Osteoblast (primary cell): ENCODE measurements at places on chromosomes 4 and X. TPM values are rescaled to one million over a fixed set of nuclear protein-coding genes. Genes with fewer than 3 reads are reported as not detected.

DNA sequence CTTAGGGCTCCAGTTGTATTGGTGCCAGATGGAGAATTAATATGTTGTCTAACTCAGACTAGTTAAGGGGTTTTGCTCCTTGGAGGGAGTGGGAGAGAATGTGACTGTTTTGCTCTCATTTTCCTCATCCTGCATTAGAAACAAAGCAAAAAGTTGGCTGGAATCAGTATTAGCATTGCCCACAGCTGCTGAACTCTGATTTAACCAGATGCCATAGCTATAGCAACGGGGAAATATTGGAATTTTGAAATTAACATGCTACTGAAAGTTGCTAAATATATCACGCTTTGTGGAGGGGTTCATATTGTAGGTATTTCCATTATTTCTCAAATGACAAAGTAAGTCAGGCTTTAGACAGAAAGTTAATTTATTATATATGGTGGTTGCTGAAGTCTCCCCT lies 66.7 kb upstream of the EOLA2 start:
- H3K27ac ChIP-seq: no peak overlapping the region
- no peaks in the 10 kb centered on the region for H3K36me3 ChIP-seq
- no peak overlapping the region for H3K4me3 ChIP-seq
- no peaks in the 10 kb centered on the region for H3K4me1 ChIP-seq
- DNase-seq: no peak
- H3K27me3 ChIP-seq: no peaks in the 10 kb centered on the region

GRCh38 chr4:166312166-166312565 lies 439.1 kb downstream of the TLL1 start:
- no peaks in the 10 kb centered on the region for H3K27me3 ChIP-seq
- H3K27ac ChIP-seq: no peak overlapping the region
- H3K4me1 ChIP-seq: no peaks in the 10 kb centered on the region

GRCh38 chr4:173264684-173265185 lies 69.4 kb downstream of the HMGB2 start:
- no peaks in the 10 kb centered on the region for H3K27me3 ChIP-seq
- H3K4me3 ChIP-seq: no peak overlapping the region
- no peak for DNase-seq
- no peaks in the 10 kb centered on the region for H3K36me3 ChIP-seq
- H3K27ac ChIP-seq: no peak overlapping the region

- H3K4me1 ChIP-seq: no peaks in the 10 kb centered on the region
- no peak for DNase-seq
- no peak overlapping the region for H3K4me3 ChIP-seq
- H3K36me3 ChIP-seq: no peaks in the 10 kb centered on the region
- H3K27ac ChIP-seq: no peak overlapping the region
- no peaks in the 10 kb centered on the region for H3K27me3 ChIP-seq
Observed at GRCh38 chr4:130068072-130068471, 972.1 kb downstream of the C4orf33 start.

DNA sequence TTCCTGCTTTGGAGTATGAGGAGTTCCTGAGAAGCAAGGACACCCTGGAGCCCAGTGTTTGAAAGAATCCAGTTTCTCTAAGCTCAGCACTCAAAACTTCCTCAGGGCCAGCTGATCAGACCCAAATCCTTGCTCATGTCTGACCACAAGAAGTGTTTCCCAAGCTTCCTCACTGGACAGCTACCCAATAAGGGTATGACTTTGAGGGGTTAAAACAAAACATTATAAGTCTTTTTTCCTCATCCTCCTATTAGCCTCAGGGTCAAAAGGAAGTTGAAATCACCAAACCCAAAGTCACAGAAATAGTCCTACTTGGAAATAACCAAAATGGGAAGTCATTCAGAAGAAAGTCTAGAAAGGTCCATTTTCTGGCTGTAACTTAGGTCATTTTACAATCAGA lies 13.7 kb downstream of the ZBTB33 start:
- H3K27me3 ChIP-seq: no peaks in the 10 kb centered on the region
- no peak overlapping the region for H3K4me3 ChIP-seq
- H3K27ac ChIP-seq: no peak overlapping the region

GRCh38 chr4:77994194-77994721 lies 62.9 kb upstream of the FRAS1 start:
- H3K4me3 ChIP-seq: no peak overlapping the region
- H3K27me3 ChIP-seq: peaks cover 2% of the 10 kb centered on the region
- peak; percentile 48 for DNase-seq
- H3K4me1 ChIP-seq: peaks cover 2% of the 10 kb centered on the region

GRCh38 chr4:33482773-33483172 lies 2761.5 kb downstream of the ARAP2 start:
- H3K4me1 ChIP-seq: no peaks in the 10 kb centered on the region
- H3K27me3 ChIP-seq: no peaks in the 10 kb centered on the region
- H3K36me3 ChIP-seq: no peaks in the 10 kb centered on the region

- no peak overlapping the region for H3K27ac ChIP-seq
- DNase-seq: no peak
- H3K27me3 ChIP-seq: peaks cover 58% of the 10 kb centered on the region
- no peaks in the 10 kb centered on the region for H3K4me1 ChIP-seq
Observed at GRCh38 chr4:76055016-76055415, 19.1 kb upstream of the CXCL11 start.

HSFX2 gene
- total RNA-seq: 0.36 TPM in 1 of 2 replicates, not detected in the other

GRCh38 chr4:109290918-109291317 lies 11.5 kb downstream of the COL25A1 start:
- H3K27me3 ChIP-seq: no peaks in the 10 kb centered on the region
- no peak overlapping the region for H3K4me3 ChIP-seq
- H3K4me1 ChIP-seq: no peaks in the 10 kb centered on the region
- no peaks in the 10 kb centered on the region for H3K36me3 ChIP-seq

- no peak overlapping the region for H3K4me3 ChIP-seq
- H3K27ac ChIP-seq: no peak overlapping the region
- H3K27me3 ChIP-seq: no peaks in the 10 kb centered on the region
- no peak for DNase-seq
Observed at GRCh38 chr4:148283665-148284064, 158.5 kb downstream of the NR3C2 start.

GRCh38 chrX:96211953-96212352 lies 472.7 kb upstream of the DIAPH2 start:
- H3K4me3 ChIP-seq: no peak overlapping the region
- no peaks in the 10 kb centered on the region for H3K27me3 ChIP-seq
- no peak overlapping the region for H3K27ac ChIP-seq
- H3K4me1 ChIP-seq: no peaks in the 10 kb centered on the region

SYAP1 gene
- 25.7 and 43.9 TPM in 2 replicates for total RNA-seq

NEUROG2 gene
- not detected in 2 replicates for total RNA-seq

NEIL3 gene
- total RNA-seq: 5.4 and 7.4 TPM in 2 replicates

GRCh38 chrX:153970357-153971123 lies 1.1 kb downstream of the HCFC1 start:
- peak overlapping the region; percentile 99 for H3K27ac ChIP-seq
- peak overlapping the region; percentile 99 for H3K4me3 ChIP-seq
- peaks cover 3% of the 10 kb centered on the region for H3K36me3 ChIP-seq

- H3K36me3 ChIP-seq: no peaks in the 10 kb centered on the region
- DNase-seq: no peak
- no peaks in the 10 kb centered on the region for H3K4me1 ChIP-seq
- H3K27me3 ChIP-seq: no peaks in the 10 kb centered on the region
Observed at GRCh38 chr4:83589279-83589678, 53.4 kb downstream of the GPAT3 start.

DNA sequence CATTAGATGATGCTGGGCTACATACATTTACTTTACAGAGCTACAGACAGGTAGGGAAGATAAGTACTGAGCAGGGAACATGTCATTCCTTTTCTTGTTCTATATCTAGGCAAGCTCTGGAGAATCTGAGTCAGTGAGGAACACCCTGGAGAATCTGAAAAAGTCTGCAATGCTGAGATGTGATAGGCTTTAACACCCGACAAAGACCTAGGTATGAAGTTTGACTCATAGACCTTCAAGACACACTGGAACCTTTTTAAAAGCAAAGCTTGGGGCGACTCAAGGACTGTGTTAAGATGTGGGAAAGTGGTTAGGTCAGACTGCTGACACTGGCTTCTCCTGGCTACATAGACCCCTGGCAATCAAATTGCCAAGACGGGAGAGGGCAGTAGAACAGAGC lies 42.8 kb downstream of the OSTC start:
- DNase-seq: no peak
- H3K27me3 ChIP-seq: no peaks in the 10 kb centered on the region
- no peaks in the 10 kb centered on the region for H3K4me1 ChIP-seq

GRCh38 chr4:16464651-16465050 lies 238.4 kb upstream of the TAPT1 start:
- no peaks in the 10 kb centered on the region for H3K36me3 ChIP-seq
- H3K4me1 ChIP-seq: peaks cover 2% of the 10 kb centered on the region
- H3K27ac ChIP-seq: no peak overlapping the region
- H3K4me3 ChIP-seq: no peak overlapping the region

DAPP1 gene
- not detected in 2 replicates for total RNA-seq

GPR119 gene
- not detected in 2 replicates for total RNA-seq
